ENCODE measurements at places on chromosomes 5 and 9.
A peak's percentile ranks its signal among the peaks of the same experiment; 100 is the strongest.

DNA sequence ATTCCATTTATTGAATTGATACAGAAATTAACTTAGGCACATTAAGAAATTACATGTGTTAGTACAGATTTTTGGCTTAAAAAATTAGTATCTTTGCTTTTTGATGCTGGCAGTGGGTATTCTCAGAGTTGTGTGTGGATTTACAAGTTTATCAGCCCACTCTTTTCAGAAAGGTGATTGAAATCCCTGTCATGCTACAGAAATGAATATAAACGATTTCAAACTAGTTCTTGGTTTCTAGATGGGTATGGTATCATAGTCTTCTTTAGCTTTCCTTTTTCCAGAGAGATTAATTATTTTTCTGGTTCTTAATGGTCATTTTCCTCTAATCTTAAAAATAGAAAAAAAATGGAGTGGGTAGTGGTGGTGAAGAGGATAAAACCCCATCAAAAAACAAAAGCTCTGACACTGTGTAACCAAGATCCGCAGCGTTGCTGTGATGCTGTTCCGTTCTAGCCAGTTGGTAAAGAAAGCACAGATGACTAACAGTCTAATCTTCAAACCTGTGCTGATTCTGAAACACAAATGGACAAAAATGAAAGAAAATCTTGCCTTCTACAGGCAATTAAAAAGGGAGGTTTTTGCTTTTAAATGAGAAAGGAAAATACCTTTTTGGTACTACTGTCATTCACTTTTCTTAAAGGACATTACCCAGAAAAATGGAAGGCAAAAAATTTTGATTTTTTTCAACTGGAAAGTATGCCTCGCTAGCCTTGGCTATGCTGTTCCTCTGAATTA, 5.2 kb downstream of the LRRTM2 start:
- DNase-seq = no peak

- no peak for DNase-seq
Measured at GRCh38 chr5:53035868-53036381, 46.8 kb downstream of the ITGA2 start.

DNA sequence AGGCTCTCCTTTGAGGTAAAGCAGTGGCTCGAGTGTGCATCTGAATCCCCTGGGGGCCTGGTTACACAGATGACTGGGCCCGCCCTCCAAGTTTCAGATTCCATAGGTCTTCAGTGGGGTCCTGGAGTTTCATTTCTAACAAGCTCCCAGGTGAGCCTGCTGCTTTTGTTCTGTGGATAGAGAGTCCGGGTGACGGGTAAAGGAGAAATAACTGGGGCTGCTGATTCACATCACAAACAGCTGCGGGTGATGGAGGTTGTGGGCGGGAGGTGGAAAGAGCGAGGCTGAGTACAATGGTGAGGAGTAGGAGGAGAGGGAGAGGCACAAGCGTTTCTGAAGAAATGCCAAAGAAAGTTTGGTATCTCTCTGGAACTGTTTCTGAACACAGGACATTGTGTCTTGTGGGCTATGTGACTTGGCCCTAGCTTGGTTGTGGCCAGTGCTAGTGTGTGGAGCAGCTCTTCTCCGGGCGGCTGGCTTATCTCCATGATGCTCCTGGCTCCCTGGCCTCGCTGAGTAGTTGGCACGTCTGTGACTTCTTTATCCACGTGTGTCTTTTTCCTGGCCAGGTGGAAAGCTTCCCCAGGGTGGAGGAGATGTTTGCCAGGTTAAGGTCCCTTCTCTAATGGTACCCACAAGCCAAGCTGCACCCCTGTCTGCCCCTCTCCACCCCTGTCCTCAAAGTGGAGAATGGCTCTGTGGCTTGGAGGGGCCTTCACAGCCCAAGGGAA, 61.7 kb downstream of the HSPA4 start:
- DNase-seq = no peak

- DNase-seq = no peak
Measured at GRCh38 chr9:123893115-123893514, 36.8 kb downstream of the DENND1A start.

DNA sequence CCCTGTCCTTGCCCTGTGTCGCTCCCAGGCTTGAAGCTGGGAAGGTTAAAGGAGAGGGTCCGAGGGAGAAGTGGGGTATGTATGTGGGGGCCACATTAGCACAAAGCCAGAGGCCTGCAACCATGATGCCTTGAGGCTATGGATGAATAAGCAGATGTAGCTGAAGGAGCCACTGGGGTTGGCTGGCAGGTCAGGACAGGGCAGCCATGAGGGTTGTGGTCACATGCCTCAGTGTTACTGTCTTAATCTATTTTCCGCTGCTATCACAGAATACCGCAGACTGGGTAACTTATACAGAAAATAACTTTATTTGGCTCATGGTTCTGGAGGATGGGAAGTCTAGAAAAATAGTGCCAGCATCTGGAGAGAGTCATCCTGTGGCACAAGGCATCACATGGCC, 9.2 kb upstream of the GRHPR start:
- DNase-seq = no peak

- DNase-seq = no peak
Measured at GRCh38 chr9:116020801-116021200, 132.8 kb upstream of the PAPPA start.

- DNase-seq = no peak
Measured at GRCh38 chr9:33722359-33722675, 73.0 kb upstream of the PRSS3 start.

- DNase-seq = no peak
Measured at GRCh38 chr5:113161806-113162205, 185.2 kb downstream of the DCP2 start.

GRCh38 chr5:178153530-178154340, at the start of gene NHP2:
NHP2 (minus strand) TSS chr5:178153885; CDS start chr5:178153817, 68 bp downstream.
- DNase-seq = peak; percentile 98

DNA sequence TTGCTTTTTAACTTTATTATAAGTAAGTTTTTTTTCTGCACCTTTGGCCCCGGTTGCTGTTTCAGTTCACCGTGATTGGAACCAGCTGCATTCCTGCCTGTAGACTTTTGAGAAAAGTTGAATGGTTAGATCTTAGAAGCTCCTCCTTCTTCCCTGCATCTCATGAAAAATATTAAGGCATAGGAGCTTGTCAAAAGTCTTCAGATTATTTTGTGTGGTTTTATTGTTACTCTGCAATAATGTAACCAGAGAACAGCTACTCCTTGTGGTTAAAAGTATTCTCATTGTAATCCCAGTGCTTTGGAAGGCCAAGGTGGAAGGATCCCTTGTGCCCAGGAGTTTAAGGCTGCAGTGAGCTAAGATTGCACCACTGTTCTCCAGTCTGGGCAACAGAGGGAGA, 3.3 kb upstream of the SLC2A8 start:
- no peak for DNase-seq

- DNase-seq = no peak
Measured at GRCh38 chr5:164132358-164132757, 626.9 kb downstream of the MAT2B start.

- DNase-seq = no peak
Measured at GRCh38 chr5:171574376-171574775, 154.9 kb downstream of the FGF18 start.

- no peak for DNase-seq
Measured at GRCh38 chr5:102341681-102342288, 45.7 kb upstream of the SLCO4C1 start.

DNA sequence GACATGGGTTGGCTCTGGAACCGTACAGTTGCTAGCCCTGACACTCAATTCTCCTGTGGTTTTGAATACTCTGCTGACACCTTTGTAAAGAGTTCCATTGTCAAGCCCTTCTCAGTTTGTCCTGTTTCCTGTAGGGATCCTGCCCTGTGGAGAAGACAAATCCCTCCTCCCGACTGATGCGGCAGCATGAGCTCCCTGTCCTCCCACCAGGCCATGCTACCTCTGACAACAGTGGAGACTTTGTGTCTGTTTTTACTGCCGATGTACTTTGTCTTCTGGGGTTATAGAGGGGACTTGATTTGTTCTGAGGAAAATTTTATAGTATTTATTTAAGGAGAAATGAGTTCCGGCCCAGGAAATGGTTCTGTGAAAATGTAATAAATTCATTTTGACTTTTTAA, 57.8 kb downstream of the PRLR start:
- no peak for DNase-seq

GRCh38 chr5:167587772-167588437, 703.5 kb upstream of the WWC1 start:
- DNase-seq = no peak

- DNase-seq = no peak
Measured at GRCh38 chr9:135903786-135904520, 3.4 kb downstream of the CAMSAP1 start.

DNA sequence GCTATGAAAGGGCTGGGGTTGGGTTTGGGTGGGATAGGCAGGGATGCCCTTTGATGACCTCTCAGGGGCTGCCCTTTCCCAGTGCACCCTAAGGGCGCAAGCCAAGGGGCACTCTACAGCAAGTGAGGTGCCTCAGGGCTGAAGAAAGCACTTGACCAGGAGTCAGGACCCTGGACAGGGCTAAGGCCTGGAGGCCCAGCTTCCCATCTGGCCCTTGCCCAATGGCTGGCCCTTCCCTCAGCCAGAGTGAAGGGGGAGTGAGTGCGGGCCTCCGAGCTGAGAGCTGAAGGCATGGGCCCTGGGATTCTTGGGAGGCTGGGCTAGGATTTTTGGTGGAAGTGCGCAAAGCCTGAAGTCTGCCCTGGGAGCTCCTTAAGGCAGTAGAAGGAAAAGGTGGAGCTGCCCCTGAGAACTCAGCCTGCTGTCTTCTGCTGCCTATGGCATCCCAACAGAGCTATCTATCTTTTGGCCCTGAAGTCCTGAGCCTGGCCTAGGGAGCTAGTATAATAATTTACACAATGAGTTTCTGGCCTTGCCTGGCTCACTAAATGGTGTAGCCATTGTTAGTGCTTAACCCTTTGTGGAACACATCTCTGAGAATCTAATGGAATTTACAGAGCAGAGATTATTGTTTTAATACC, 16.4 kb downstream of the JADE2 start:
- no peak for DNase-seq

GRCh38 chr5:926417-927171, 33.9 kb downstream of the TRIP13 start:
- no peak for DNase-seq

DNA sequence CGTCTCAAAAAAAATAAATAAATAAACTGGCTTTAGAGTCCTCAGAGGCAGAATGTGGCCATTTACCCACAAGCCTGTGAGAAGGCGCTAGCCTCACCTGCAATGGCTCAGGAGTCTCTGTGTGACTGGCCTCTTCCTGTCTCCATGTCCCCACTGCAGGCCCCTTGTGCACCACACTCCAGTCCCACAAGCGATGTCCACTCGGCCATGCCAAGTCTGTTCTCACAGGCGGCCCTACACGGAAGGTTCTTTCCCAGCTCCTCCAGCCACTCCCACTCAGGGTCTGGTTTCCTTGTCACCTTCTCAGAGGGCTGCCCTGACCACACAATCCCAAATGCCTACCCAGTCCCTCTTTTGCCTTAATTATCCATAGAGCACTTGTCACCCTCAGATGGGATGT, 38.2 kb downstream of the POLR1E start:
- no peak for DNase-seq

- no peak for DNase-seq
Measured at GRCh38 chr9:35342221-35342958, 147.5 kb upstream of the RUSC2 start.

DNA sequence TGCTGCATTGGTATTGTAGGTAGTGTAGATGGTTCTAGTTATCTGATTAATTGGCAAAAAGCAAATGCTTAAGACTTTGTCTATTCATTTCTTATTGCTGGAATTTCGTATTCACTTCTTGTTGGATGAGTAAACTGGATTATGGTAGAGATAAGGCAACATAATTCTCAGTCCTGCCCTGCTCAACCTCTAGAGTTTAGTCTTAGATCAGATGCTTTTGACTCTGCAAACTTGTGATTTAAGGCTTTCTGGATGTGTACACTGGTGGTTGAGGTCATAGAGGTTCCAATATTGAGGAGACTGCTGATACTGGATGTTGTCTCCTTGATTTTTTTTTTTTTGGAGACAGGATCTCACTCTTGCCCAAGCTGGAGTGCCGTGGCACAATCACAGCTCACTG, 35.0 kb downstream of the KIF2A start:
- DNase-seq = no peak

DNA sequence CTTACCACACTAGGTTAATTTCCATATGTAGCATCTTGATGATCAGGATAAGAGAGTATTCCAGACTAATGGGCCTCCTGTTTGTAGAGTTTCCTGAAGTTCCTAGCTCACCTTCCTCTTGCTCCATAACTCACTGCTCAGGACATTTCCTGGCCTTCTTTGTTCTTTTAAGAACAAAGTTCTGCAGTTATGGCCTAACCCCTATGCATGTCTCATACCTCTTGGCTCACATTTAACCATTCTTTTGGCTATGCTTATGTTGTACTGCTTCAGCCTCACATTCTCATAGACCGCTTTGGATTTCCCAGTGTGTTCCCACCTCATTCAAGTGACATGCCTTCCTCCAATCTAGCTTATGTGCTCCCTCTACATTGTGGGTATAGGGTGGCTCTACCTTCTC, 40.5 kb upstream of the HMGCS1 start:
- no peak for DNase-seq

DNA sequence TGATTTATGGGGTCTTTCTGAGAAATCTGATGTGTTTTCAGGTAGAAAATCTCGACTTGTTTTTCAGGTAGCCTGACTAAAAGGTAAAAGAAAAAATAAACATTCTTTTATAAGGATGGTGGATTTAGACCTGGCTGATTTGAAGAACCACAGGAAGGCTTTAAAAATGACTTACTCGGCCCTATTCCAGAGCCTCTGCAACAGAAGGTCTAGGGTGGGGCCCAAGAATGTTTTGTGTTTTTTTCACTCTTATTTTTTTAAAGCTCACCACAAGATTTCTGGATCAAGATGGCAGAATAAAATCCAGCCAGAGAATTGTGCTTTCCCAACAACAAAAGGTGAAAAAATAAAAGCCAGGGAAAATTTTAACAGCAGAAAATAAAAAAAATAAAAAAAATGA, 59.1 kb downstream of the FNBP1 start:
- DNase-seq = no peak

DNA sequence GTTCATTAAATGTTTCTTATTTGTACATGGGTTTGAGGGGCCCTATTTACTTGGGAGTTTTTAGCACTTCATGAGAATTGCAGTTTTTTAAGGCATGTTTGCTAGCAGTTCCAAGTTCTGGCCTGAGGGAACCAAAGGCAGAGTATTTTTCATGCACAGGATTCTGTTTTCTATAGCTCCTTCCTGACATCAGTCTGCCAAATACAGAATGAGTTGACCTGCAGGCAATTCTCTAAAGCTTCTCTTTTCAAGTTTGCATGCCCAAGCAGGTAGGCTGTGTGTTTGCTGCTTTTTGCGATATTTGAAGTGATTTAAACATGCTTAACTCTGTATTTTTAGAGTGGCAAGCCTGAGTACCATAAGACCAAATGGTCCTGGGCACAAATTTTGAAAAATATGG, 75.8 kb downstream of the AOPEP start:
- DNase-seq = no peak

GRCh38 chr5:142922223-142922952, 152.2 kb downstream of the ARHGAP26 start:
- peak; percentile 17 for DNase-seq

DNA sequence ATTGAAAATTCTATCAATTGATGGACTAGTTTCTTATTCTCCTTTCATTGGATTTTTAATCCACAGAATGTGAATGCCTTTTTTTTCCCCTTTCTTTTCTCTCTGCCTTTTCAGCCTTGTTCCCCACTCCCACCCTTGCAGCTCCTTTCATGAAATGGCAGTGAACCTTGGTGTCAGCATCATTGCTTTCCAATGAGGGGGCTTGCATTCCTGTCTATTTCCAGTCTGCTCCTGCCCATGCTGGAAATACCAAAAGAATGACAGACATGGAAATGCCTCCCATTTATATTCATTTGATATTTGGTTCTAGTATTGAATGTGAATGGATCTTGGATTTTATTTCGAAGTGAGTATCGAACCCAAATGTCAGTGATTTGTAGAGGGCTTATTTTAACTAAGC, 162.7 kb upstream of the SGCD start:
- no peak for DNase-seq

- no peak for DNase-seq
Measured at GRCh38 chr9:123418052-123418430, 62.0 kb downstream of the CRB2 start.

All from CD4-positive, alpha-beta T cell treated with Interleukin-6 at 100 ng/mL for 8 hours (primary cell).